Stimulated activated CD4-positive, alpha-beta T cell treated with anti-CD3 and anti-CD28 coated beads, Interleukin-4, amount 100 ng/mL, for 4 hours (primary cell): ENCODE measurements at places on chromosomes 4 and X.

- DNase-seq: no peak
Measured at GRCh38 chrX:116873671-116874070, 410.9 kb upstream of the CT83 start.

GRCh38 chr4:62324215-62324614, 1124.1 kb downstream of the ADGRL3 start:
- DNase-seq: no peak

DNA sequence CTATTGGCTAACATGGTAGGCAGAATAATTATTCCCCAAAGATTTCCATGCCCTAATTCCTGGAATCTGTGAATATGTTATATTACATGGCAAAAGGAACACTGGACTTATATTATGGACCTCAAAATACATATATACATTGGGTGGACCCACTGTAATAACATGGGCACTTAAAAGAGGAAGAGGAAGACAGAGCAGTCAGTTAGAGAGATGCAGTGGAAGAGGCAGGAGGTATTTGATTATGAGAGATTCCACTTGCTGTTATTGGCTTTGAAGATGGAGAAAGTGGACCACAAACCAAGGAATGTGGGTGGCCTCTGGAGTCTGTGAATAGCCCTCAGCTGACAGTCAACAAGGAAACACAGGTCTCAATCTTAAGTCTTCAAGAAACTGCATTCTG, 14.0 kb upstream of the ART3 start:
- DNase-seq: no peak

DNA sequence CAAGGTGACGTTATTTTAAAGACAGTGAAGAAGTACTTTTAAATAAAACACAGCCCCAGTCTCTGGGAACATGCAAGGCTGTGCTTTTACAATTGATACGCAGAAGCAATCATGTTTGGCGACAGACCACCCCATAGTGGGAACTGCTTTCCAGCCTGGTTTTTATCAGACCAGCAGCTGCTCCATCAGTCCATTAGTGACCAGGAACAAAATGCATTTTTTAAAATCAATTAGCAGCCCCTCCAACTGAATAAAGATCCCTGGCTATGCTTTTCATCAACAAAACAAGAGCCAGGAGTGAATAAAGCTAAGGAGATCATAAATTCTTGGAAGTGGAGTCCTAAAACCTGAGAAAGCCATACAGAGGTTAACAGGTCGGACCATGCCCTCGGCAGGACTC, 153.0 kb upstream of the TENM3 start:
- DNase-seq: no peak

DNA sequence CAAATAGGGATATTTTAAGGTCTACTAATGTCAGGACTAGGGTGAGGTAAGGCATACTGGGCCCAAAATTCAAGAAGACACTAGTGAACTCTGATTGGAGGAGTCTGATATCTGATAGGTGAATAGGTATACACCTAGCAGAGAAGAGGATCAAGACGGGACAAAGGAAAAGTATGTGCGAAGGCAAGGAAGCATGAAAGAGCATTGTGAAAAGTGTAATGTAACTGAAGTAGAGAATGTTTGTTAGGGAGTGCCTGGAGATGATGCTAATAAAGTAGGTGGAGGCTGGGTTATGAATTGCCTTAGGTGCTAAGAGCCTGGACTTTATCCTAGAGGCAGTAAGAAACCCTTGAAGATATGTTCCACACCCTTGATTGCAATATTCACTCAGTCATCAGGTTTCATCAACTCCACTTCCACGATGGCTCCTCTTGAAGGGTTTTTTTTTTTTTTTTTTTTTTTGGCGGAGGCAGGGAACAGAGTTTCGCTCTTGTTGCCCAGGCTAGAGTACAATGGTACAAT, 49.9 kb upstream of the XIAP start:
- no peak for DNase-seq

- DNase-seq: no peak
Measured at GRCh38 chr4:188976644-188977115, 837.4 kb downstream of the TRIML1 start.

DNA sequence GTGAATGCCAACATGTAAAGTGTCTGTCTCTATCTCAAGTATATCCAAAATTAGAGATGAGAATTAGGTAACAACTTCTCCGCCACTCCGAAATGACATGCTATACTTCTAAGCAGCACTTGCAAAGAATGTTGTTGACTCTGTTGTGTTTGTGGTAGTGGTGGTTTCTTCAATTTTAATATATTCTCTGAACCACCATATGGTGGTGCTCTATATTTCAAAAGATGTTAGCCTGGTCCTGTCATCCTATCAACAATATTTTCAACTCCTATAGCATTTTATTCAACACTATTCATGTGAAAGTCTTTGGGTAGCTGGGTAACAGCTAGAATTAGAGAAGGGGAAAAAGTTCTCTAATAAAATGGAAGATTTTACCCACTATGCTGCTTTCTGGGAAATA, 1622.8 kb upstream of the IGFBP7 start:
- no peak for DNase-seq

GRCh38 chrX:10076765-10077164, 80.0 kb upstream of the CLCN4 start:
- DNase-seq: no peak

DNA sequence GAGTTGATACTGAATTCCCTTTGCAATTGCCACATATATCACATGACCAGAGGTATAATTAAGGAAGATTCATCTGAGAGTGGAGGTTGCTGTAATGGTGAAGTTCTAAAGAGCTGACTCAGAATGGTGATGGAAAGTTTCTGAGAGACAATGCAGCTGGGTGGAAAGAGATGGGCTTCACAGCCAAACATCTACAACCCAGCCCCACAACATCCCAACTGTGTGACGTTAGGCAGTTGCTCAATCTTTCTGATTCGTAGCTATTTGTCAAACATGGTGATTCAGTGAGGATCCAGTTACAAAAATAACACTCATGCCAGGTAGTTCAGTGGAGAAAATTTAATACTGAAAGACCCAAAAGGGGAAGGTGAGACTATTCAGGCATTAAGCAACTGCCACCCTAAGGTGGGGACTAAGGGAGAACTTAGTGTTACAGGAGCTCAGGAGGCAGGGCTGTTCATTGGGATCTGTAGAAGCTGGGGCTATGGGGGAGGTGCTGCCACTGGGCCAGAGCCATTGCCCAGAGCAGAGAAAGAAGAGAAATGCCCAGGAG, 6.9 kb upstream of the AFF1 start:
- peak; percentile 16 for DNase-seq

- DNase-seq: no peak
Measured at GRCh38 chr4:65918212-65918611, 247.9 kb upstream of the EPHA5 start.
